Right renal cortex interstitium (tissue), 3 donors: ENCODE measurements at places on chromosomes 1 and 21. TPM values are rescaled to one million over a fixed set of nuclear protein-coding genes. Genes with fewer than 3 reads are reported as not detected.

The CYP4Z1 gene
- polyA plus RNA-seq = 0.12 TPM

The IL23R gene
- polyA plus RNA-seq = not detected

The ADARB1 gene
- 14.8 TPM for polyA plus RNA-seq

The DNASE2B gene
- polyA plus RNA-seq = 0.10 TPM

DNA sequence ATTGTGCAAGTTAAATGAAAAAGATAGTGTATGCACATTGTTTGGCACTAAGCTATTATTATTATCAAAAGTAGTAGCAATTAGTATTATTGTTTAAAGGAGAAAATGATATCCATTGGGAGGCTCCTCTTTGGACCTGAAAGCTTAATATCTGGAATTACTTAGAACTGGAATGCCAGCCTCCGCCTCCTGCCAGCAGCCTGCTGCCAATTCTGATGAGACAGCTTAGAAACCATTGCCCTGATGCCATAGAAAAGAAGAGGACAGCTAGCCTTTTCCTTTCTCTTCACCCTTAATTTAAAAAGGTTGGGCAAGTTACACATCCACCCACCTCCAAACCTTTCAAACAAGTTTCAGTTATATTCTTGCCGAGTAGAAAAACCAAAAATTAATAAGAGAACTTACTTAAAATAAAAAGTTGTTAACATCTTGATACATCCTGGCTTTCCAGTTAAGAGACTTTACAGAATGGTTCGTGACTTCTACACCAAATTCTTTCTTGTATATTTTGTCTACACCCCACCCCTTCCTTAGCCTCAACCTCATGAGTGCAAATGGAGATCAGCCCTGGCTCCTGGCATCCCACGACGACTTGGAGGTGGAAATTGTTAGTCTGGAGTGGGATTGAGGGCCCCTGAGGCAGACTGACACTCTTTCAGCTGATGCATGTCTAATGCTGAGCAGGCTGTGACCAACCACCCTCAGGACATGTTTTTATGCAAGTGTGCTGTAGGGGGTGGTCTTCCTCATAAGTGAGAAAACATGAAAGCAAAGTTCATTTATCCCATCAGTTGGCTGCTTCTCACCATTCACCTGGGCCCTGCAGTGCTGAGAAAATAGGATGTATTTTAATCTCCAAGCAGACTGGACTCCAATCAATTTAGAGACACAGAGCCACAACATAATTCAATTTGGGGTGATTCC, 120.6 kb downstream of the KCNJ15 start:
- no peak for DNase-seq

GRCh38 chr1:75188892-75189291, 54.7 kb downstream of the LHX8 start:
- DNase-seq = no peak

DNA sequence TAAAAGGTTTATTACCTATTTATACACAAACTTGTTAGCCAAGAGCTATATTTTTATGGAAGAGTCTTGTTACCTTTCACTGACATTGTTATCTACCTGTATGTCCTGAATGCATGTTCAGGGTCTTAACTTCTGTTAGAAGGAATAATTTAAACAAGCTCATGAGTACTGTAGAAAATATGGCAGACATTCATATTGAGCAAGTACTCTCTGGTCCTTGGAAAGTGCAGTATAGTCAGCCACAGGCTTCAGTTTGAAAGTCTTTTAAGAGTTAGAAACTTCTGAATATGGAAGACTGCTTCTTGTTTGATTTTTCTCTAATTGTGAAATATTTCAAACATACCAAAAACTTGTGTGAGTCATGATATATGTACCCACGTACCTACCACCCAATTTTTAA, 16.6 kb downstream of the DIP2A start:
- no peak for DNase-seq

- no peak for DNase-seq
Measured at GRCh38 chr1:61323681-61324328, 241.4 kb downstream of the NFIA start.
